ENCODE measurements at places on chromosomes 5 and 9.

DNA sequence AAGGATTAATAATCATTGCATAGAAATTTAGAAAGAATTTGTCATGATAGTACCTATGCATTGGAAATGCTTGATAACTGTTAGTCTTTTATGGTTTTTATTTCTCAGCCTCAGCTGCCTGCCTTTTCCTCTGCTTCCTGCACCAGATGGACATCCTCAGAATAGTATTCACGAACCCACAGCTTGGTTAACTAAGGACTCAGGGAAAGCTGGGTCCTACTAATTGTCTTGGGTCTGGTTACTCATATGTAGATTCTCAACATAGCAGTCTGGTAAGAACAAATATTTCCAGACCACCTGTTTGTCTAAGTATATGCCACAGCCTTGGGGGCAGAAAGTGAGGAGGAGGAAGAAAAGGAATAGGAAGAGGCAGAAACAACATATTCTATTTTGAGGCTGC lies 464.5 kb upstream of the SMARCA2 start:
- no peak for DNase-seq

- DNase-seq, result no peak
Measured at GRCh38 chr9:5425006-5425628, 12.6 kb downstream of the PLGRKT start.

DNA sequence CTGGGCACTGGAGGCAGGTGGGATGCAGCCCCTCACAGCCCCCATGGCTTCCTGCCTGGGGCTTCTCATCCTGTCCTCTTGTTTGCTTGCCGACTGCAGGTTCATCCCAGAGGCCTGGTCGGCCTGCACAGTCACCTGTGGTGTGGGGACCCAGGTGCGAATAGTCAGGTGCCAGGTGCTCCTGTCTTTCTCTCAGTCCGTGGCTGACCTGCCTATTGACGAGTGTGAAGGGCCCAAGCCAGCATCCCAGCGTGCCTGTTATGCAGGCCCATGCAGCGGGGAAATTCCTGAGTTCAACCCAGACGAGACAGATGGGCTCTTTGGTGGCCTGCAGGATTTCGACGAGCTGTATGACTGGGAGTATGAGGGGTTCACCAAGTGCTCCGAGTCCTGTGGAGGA lies 232.7 kb downstream of the ADAMTSL1 start:
- DNase-seq, result no peak

DNA sequence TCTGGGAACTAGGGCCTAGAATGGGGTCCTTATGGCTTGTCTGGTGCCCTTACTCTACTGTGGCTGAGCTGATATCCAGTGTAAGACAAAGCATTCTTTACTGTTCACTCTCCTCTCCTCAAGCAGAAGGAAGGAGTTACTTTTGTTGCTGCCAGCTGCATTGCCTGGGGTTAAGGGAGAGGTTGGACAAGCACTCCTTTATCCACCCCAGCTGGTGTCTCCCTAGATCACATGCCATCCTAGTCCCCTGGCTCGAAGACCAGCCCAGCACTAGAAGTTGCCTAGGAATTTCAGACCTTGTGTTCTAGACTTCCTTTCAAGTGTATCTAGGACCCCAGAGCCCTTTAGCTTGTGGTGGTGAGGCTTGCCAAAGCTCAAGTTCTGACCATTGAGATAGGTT lies 1051.5 kb upstream of the C9orf72 start:
- DNase-seq, result no peak

GRCh38 chr9:99180199-99180598 lies 41.5 kb downstream of the ALG2 start:
- no peak for DNase-seq

DNA sequence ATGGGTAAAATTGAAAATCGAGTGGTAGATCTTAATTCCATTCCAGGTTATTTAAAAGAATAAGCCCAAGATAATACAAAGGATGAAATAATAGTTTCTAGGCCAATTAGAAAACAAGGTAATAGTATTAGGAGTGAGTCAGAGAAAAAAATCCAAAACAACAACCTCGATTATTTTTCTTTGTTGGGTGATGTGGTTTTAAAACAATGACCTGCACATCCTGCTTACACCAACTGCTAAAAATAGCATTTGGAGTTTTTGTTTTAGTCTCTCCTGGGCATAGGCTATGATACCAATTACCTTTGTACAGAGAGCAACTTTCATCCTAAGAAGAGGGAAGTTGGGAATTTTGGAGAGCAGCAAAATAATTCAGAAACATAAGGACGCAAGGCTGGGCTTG lies 101.7 kb upstream of the MYO10 start:
- DNase-seq, result no peak

DNA sequence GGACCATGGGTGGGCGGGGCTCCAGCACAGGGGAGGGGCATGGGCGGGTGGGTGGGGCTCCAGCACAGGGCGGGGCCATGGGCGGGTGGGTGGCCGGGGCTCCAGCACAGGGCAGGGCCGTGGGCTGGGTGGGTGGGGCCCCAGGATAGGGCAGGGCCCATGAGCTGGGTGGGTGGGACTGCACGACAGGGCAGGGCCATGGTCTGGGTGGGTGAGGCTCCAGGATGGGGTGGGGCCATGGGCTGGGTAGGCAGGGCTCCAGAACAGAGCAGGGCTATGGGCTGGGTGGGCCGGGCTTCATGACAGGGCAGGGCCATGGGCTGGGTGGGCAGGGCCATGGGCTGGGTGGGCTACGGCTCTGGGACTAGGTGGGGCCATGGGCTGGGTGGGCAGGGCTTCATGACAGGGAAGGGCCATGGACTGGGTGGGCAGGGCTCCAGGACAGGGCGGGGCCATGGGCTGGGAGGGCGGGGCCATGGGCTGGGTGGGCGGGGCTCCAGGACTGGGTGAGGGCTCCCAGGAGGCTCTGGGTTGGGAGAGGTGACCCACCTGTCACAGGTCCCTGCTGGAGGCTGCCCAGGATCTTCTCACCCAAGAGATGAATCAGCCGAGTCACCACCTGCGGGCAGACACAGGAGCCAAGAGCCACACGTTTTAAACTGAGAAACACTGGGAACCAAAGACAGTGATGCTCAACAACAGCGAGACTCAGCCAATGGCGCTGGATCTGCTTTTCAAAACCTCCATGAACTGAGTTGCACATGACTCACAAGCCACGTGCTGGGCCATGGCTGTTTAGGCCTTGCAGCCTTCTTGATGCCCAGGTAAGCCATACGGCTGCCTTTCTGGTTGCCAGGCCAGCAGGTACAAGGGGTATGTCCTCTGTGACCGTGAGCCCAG lies 33.6 kb upstream of the NSMF start:
- no peak for DNase-seq

- DNase-seq, result peak; percentile 83
Measured at GRCh38 chr5:69414885-69415583, at the start of gene MARVELD2. TSS of gene MARVELD2 (plus strand) at chr5:69415116. CDS start at chr5:69419386, 4,270 bp downstream.

DNA sequence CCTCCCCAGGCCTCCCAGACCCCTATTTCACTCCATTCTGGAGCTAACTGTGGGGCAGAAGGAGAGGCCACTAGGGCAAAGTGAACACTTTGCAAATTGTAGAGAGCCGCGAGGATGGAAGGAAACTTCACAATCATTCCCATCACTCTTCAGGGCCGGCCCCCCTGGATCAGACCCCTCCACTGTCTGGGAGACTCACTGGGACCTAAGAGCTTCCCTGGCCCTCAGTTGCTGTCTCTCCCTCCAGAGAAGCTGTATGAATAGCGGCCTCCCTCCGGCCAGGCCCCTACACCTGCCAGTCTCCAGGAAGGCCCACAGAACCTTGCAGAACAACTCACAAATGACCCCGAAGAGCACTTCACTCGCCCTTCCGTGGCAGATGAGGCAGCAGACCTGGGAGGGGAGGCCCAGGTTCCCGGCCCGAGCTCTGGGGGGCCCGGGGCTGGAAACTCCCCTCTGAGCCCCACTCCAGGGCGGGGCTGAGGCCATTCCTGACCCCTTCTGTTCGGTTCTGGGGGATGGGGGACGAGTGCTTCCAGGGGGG lies 141.9 kb upstream of the IER5L start:
- DNase-seq, result peak; percentile 57

GRCh38 chr9:115397591-115398312 lies 279.8 kb upstream of the TNC start:
- DNase-seq, result no peak

- DNase-seq, result peak; percentile 58
Measured at GRCh38 chr9:98091735-98092612, 27.0 kb downstream of the TRIM14 start.

DNA sequence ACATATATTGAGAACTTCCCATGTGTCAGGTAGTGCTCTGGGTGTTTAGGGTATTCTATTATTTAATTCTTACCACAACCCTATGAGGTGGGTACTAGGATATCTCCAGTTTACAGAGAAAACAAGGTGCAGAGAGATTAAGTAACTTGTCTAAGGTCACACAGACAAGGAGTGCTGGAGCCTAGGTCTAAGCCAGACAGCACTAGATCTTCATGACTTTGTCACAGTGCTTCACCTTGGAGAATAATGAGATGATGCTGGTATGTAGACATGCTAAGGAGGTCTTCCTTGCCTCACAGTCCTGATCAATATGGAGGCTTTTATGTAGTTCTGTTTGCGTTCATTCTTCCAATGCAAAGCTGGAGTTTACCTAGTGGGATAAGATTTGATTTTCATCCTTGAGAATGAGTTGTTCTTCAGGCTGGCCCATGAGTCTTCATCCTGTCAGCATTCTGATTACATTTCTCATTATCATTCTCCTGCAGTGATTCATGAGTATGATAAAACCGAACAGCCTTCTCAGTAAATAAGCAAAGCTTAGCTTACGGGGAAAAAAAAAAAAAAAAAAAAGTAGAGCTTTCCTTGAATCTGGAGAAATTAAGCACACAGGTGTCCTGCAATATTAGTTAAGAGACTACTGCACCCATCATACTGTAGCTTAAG lies 176.3 kb downstream of the C9orf152 start:
- DNase-seq, result no peak

DNA sequence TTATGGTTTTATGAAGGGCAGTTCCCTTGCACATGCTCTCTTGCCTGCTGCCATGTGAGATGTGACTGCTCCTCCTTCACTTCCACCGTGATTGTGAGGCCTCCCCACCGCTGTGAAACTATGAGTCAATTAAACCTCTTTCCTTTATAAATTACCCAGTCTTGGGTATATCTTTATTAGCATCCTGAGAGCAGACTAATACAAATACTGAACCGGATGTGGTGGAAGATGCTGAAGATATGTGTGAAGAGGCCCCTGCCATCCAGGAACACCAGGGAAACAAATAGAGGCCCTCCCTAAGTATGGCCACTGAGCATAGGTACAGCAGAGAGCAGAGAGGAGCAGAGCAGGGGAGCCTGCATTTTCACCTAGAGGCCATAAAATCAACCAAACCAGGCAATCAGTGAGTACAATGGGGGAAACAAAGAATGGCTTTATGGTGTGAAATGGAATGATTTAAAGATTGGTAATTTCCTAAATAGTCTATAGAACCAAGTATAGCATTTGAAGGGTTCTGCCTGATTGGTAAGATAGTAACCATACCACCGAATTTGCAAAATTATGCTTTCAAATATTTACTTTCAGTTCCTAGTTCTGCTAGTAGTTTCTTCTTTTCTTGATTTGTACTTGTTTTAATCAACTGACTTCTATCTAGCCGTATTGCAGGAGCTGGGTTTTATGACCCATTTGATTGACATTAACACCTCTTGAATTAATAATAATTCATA lies 421.6 kb downstream of the IRX1 start:
- no peak for DNase-seq

- no peak for DNase-seq
Measured at GRCh38 chr5:80686757-80687156, 32.0 kb upstream of the DHFR start.
